ENCODE measurements at places on chromosomes 4 and X.

DNA sequence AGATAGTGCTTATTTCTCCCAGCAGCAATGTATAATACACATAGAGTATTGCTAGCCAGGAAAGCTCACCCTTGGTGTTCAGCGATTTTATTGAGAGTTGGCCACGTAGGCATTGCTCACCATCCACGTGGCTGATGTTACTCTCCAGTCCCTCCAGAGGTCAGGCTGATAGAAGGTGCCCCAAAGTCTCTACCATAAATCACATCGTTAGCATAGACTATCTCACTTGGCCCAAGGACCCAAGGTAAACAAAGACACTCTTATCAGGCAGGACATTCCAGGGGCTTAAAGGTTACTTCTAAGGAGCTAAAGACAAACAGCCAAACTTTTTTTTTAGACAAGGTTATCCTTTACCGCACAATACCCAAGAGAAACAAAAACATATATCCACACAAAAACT, 30.3 kb upstream of the RGN start:
- DNase-seq, result no peak

- DNase-seq, result no peak
Measured at GRCh38 chr4:25560605-25561004, 95.0 kb upstream of the SLC34A2 start.

GRCh38 chr4:17336069-17336468, 175.8 kb downstream of the QDPR start:
- DNase-seq, result no peak

DNA sequence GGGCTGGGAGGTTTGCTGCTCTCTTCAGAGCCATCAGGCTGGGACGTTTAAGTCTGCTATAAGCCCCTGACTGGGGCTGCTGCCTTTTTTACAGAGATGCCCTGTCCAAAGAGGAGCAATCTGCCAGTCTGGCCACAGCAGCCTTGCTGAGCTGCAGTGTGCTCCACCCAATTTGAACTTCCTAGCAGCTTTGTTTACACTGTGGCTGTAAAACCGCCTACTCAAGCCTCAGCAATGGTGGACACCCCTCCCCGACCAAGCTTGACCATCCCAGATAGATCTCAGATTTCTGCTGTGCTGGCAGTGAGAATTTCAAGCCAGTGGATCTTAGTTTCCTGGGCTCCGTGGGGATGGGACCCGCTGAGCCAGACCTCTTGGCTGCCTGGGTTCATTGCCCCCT, 40.7 kb downstream of the SPATA18 start:
- DNase-seq, result no peak

DNA sequence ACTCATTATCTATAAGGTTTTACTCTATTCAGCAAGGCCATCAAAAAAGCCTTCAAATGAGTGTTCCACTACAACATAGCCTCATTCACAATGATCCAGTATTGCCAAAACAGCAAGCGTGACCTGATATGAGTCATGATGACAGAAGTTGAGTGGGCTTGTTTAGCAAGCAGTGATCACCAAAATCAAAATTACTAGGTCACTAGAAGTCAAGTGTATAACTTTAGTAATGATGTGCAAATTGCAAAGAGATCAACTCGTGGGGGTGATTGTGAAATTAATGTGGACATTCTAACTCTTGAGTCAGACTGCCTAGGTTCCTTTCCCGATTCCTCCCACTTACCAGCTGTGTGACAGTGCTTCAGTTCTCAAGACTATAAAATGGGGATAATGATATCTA, 124.5 kb downstream of the CHM start:
- DNase-seq, result no peak

GRCh38 chrX:147779173-147779572, 132.5 kb upstream of the FMR1 start:
- no peak for DNase-seq

- DNase-seq, result no peak
Measured at GRCh38 chr4:67006791-67007190, 538.5 kb downstream of the CENPC start.

- no peak for DNase-seq
Measured at GRCh38 chr4:177778623-177779022, 336.4 kb upstream of the AGA start.
